HuH-7.5 (cell line): ENCODE measurements at places on chromosomes 7 and 10.

GRCh38 chr10:118792526-118792925 lies 37.8 kb upstream of the CACUL1 start:
- DNase-seq: no peak

- peak; percentile 43 for DNase-seq
Observed at GRCh38 chr7:135801045-135801693, 52.6 kb upstream of the FAM180A start.

- no peak for DNase-seq
Observed at GRCh38 chr7:137832382-137832781, 14.4 kb downstream of the DGKI start.

DNA sequence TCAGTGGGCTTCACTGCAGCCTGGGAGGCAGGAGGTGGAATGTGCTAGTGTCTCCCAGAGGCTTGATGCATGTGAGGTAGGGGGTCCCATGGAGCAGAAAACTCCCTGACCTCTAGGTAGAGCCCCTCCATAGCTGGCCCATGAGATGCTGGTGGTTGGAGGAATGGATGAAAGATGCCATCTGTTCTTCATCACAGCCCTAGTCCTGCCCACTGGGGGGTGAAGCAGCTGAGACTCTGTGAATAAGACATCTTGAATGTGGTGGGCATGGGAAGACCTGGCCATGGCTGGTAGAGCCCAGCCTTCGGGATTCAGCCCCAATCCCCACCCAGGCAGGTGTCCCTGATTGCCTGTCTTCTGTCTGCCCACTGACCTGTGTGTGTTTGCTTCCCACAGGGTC lies 92.5 kb downstream of the COL13A1 start:
- no peak for DNase-seq

- DNase-seq: no peak
Observed at GRCh38 chr10:33579996-33580395, 245.5 kb upstream of the NRP1 start.

- no peak for DNase-seq
Observed at GRCh38 chr7:140610204-140611165, 30.1 kb downstream of the DENND2A start.

GRCh38 chr10:110364531-110364937 lies 59.8 kb upstream of the SMNDC1 start:
- DNase-seq: no peak

DNA sequence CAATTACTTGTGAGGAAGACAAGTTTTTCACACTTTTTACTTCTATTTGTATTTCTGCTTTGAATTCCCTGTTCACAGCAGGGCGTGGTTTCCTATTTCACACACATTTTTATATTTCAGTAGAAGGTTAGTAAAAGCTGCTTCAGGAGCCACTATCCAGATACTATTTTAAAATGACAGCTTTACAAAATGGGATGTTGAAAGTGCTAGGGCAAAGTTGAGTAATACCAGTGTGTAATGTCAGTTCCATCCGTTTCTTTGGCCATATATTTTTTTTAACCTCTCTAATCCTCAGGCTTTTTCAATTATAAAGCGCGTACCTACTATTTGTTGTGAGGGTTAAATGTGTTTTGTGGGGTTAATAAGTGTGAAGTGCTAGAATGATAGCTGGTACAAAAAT lies 276.6 kb downstream of the GPR158 start:
- no peak for DNase-seq

- no peak for DNase-seq
Observed at GRCh38 chr10:72174297-72174662, 41.5 kb upstream of the ANAPC16 start.

GRCh38 chr7:65980478-65981250 lies 1.3 kb downstream of the GUSB start:
- DNase-seq: no peak

DNA sequence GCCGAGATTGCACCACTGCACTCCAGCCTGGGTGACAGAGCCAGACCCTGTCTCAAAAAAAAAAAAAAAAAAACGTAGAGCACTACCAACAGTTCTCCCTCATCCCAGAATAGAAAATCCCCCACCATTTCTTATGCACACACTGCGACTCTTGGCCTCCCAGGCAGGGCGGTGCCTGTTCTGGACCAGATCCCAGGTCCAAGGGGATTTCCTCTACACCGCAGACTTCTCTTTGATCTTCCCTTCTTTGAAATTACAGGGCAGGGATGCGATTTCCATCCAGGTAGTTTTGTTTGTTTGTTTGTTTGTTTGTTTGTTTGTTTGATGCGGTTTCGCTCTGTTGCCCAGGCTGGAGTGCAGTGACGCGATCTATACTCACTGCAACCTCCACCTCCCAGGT lies 91.8 kb downstream of the SEPTIN14 start:
- no peak for DNase-seq

GRCh38 chr10:69965086-69965485 lies 87.6 kb upstream of the MACROH2A2 start:
- no peak for DNase-seq

DNA sequence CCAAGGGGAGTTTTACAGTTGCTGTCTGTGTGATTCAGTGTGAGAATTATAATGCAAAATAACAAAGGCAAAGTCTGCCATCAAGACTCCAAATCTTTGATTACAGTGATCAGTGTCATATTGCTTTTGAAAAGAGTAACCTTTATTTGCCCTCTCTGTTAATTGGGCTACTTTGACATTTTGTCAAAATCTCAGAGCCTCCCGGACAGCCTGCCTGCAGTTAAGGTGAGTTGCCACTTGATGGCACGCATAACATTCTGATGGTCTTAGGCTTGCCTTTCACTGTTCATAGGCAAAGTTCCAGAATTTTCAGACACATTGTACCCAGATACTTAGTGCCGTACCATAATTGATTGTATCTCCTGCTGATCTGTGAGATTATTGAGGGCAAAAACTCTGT lies 253.5 kb downstream of the ABCA13 start:
- DNase-seq: peak; percentile 6

DNA sequence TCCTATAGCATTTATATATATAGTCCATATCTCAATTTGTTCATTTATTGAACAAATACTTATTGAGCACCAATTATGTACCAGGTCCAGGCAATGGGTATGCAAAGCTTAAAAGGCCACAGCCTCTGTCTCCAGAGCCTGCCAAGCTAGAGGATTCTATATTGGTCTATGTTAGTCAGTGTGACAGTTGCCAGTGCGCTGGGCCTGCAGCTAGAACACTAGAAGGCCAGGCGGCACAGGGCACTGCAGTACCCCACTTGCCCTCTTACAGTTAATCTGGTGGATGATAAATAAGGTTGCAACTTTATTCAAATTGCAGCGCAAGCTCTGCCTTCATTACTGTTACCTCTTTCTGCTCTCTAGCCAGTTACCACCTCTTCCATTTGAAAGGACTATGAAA lies 68.8 kb downstream of the PPP1R3C start:
- DNase-seq: no peak

DNA sequence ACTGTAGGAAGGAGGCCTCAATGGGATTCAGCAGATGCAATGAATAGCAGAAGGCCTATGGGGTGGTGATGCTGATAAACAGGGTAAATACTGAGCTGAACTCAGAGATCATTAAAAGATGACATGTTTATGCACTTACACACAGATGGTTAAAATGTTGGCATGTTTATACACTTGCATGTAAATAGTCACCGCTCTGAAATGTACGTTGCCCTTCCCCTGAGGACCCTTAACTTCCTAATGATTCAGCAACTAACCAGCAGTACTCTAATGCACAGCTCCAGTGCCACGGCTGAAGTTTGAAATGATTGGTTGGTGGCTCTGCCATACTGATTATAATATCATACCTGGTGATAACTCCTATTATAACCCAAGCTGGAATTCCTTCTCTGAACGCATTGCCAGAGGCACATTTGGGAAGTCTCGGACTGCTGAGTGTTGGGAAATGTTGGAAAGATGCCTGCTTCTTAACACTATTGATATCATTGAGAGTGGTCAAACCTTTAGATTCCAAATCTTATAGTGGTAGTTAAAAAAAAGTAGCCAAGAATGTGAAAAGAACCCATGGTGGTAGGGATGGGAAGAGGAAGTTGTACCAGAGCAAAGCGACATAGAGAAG lies 3.7 kb upstream of the CAV1 start:
- no peak for DNase-seq

- no peak for DNase-seq
Observed at GRCh38 chr10:71052076-71052660, 160.2 kb upstream of the UNC5B start.

DNA sequence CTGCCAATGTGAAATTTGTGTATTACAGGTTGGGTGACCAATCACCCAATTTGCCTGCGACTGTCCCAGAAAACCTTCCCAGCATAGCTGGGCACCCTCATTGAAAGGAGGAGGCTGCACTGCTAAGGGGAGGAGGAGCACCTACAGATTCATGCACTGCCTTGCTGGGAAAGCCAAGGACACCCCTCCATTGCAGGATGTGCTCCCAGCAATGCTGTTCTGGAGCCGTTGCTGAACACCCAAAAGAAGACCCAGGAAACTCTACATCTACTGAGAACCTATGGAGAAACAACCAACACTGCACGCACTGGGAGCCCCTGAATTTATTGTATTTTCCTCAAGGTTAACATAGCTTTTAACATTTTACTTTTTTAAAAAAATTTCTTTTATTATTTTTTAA lies 238.2 kb upstream of the GRB10 start:
- no peak for DNase-seq

DNA sequence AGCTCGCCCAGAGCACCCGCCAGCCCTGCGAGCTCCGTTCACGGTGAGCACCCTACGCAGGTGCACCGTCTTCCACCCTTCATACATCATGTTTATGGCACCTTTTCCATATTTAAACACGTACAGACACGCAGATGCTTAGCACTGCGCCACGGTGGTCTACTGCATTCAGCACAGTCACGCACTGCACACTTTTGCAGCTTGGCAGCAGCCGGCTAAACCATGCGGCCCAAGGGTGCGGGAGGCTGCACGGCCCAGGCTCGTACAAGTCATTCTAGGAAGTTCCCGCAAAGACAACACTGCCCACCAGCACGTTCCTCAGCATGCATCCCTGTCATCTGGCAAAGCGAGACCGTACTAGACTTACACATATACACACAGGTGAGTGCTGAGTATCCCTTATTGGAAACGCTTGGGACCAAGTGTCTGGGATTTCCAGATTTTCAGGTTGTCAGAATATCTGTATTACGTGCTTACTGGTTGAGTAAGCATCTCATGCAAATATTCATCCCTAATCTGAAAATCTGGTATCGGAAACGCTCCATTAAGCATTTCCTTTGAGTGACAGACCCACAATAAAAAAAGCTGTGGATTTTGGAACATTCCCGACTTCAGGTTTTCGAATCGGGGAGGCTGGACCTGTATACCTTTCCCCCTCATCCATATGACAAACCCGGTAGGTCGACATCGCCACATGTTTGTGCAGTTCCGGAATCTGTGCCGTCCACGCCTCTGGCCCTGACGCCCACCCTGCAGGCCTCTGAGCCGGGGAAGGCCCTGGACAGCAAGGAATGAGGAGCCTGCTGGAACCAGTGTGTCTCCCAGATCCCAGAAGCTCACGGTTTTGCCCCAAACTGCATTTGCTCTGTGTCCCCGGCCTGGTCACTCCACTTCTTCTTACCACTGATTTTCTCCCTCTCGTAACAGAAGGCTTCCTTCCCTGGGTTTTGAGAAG lies 222.2 kb downstream of the ELFN1 start:
- DNase-seq: no peak

DNA sequence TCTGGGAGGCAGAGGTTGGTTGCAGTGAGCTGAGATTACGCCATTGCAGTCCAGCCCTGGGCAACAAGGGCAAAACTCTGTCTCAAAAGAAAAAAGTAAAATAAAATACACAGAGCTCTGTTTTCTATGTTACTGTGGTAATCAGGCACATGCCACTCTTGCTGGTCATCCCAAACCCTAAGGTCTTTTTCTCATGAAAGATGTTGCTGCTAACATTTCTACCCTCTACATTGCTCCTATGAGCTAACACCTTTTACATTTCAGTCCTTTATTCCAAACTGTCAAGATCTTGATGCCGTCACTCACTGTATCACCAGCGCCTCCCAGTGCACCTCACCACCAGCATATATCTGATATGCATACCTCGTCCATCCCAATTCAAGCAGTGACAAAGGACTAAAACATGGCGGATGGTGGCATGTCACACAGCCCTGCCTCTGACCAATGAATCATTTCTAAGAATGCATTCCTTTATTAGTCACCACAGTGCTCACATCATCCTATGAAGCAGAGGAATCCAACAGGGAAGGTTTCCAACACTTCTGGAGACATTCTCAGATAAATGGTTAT lies 4.3 kb downstream of the DAGLB start:
- DNase-seq: no peak

- DNase-seq: no peak
Observed at GRCh38 chr7:24718977-24719491, 38.2 kb downstream of the GSDME start.

GRCh38 chr7:144391014-144391413 lies 12.5 kb downstream of the NOBOX start:
- DNase-seq: no peak

DNA sequence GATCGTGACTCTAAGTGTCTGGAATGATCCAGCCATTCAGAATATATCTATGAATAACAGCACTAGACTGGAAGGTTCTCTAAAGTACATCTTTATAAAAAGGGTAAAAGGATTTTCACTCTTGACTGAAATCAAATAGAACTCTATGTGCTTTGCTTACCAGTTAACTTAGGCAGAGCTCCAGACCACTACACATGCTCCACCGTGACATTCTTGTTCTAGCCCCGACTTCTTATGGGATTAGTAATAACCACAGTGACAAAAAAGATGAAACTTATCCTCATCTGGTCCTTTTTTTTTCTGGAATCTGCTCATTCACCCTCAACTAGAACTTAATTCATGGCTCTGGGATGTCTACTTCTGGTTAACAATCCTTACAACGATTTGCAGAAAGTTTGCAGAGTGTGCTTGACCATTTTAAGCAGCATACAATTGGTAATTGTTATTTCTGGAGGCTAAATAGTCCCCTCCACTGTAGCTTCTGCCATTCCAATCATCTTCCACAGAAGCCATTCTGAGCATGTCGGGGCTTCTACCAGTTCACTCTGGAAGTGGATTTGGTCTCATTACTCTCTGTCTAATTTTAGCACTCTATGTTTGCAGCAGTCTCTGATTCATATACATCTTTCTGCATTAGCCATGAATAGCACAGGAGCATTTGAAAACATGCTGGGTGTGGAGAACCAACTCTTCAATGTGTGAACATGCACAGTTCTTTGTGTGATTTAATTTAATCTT lies 163.7 kb upstream of the CDC14C start:
- no peak for DNase-seq

DNA sequence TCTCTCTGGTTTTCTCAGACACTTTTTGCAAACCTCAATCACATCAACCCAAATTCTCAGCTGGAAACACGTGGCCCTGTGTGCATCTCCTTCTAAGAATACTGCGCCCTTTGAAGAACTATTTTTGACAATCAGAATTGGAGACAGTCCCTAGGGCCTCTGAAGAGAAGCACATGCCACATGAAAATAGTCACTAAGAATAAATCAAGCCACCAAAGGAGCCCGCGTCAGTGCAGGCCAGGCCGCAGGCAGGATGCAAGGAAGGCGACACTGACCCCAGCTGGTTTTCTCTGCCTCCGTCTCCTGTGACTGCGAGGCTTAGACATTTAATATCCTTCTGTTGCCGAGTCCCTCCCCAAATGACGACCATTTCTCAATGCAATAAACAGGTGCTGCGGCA lies 88.0 kb upstream of the ADAM12 start:
- DNase-seq: no peak

GRCh38 chr10:122464250-122464510 lies 2.8 kb downstream of the HTRA1 start:
- no peak for DNase-seq
